ENCODE measurements at places on chromosomes 16 and 17. TPM values are rescaled to one million over a fixed set of nuclear protein-coding genes. Genes with fewer than 3 reads are reported as not detected.

DNA sequence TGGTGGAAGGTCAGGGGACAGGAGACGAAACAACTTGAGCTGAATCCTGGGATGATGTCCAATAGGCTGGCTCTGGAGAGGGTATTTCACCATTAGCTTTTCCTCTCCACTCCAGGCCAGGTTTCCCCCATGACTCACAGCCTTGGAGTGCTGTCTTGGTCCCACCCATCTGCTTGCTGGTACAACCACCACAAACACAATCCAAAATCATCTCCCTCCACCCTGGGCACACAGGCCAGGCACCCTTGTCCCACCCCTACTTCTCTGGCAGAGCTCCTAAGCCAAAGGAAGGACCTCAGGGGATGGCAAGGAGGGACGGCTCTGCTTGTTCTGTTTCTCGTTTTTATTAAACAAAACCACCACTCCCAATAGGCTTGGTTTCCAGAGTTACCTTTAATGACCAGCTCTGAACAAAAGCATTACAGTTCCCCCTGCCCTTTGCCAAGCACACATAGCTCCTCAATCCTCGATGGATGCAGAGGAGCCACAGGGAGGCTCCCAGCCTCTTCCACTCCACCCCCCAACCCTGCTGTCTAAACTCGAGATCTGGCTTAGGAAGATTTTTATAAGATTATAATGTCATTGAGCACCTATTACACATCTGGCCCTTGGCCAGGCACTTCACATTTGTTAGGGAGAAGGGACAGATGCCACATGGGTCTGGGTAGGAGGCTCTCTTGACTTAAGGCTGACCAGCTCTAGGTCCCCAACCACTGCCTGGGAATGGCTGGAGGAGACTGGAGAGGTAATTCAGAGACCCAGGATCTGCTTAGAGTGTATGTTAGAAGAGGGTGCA is 13.3 kb downstream of the CAVIN1 start:
- DNase-seq: no peak

DNA sequence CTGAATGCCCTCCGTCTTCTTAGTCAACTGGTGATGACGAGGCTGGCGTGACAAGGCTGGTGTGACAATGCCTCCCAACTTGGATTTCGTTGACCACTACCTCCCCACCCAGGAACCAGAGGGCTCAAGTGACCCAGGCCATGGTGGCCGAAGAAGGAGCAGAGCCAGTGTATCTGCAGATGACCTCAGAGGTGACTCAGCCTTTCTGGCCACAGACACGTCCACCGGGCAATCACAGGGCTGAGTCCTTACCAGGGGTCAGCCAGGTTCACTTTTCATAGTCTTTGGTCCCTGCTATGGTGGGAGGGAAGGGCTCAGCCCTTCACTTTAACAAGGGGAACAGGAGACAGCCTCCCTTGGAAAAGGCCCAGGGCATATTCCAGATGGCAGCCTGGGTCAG is 116.3 kb downstream of the MAF start:
- no peak for DNase-seq

NPIPA8 gene
- total RNA-seq: 0.39 TPM

DNA sequence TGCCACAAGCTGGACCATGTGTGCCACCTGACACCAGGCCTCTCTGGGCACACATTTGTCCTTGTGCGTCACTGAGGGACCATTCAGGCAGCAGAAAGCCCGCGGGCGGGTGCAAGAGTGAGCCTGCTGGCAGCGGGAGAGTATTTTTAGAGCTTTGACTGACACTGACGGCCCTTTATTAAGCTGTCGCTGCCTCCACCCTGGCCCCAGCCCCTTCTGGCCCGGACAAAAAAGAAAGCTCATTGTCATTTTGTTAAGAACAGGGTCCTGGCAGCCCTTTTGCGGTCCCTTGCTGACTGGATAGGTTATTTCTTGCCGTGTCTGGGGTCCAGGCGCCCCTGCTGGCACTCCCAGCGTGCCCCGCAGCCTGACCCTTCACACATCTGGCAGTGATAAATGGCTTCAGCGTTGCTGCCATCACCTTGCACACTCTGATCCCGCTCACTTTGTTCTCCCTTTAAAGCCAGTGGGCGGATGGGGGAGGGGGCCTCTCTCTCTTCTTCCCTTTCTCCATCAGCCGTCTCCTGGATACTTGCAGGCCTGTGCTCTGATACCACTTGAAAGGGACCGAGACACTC is 78.4 kb upstream of the NKD1 start:
- DNase-seq: no peak

DNA sequence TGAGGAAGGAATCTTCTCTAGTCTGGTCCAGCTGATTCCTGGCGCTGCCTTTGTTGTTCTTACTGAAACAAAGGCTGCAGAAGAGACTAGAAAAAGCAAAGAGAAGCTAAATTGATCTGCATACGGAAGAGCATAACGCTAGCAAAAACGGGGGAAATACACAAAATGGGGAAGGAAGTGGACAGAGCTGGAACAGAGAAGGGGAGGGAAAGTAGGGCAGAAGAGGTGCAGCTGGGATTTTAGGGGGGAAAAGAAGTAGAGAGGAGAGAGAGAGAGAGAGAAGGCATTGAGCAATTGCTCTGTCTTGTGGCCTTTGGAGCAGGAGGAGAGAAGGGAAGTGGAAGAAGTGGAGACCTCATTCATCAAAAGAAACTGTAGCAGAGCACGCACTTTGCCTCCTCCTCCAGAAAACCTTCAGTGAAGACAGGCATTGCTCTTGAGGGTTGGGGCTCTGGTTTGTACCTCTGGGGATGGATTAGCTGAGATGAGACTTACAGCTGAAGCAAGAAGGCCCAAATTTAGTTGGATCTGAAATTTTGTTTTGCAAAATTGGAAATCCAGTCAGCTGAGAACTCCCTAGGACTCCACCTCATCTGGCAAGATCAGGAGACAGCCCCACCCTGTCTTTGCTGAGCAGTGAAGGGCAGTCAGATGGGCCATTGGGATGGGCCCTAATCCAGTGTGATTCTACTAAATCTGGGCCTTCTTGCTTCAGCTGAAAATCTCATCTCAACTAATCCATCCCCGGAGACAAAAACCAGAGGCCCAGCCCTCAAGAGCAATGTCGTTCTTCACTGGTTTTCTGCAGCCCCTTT is 55.8 kb downstream of the CDRT4 start:
- no peak for DNase-seq

DNA sequence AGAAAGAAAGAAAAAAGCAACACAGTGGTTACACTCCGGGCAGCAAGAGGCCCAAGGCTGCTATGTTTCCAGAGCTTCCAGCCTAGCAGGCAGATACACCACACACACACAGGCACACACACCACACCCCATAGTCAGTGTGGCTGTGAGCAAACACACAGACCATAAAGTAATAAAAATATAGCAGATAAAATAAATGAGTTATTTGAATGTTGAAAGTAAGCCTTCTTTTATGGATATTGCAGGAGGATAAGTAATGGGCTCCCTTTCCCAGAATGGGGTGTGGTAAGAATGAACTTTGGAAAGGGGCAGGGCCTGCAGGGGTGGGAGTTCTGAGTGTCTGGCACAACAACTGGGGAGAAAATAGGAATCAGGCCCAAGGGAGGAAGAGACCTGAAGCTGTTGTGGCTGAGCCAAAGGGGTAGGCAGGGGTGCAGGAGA is 4.8 kb upstream of the CDK5RAP3 start:
- no peak for DNase-seq

- DNase-seq: no peak
Observed at GRCh38 chr17:49694847-49695697, 12.7 kb downstream of the SLC35B1 start.

TMEM238L gene
- total RNA-seq: not detected

DNA sequence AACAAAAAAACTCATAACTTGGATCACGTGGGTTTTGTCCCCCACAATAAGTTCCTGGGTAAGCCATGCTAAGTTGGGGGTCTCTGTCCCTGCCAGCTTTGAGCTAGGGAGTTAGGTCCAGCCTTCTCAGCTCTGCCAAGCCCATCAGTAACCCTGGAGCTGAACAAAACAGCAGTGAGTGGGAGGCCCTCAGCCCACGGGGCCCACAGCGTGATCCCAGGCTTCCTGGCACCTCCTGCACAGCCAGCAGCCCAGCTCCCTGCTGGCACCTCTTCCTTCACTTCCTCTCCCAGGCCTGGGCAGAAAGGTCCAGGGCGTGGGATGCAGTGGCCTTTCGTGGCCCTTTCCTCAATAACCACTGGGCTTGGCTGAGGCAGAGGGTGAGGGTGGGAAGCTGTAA is 35.5 kb upstream of the CDC42EP4 start:
- no peak for DNase-seq

- no peak for DNase-seq
Observed at GRCh38 chr17:45823598-45823997, 21.1 kb upstream of the SPPL2C start.

C16orf54 gene
- total RNA-seq: not detected

C17orf50 gene
- not detected for total RNA-seq

KDM6B gene
- 53.7 TPM for total RNA-seq

- no peak for DNase-seq
Observed at GRCh38 chr17:15269780-15270089, 4.6 kb upstream of the PMP22 start.

DNA sequence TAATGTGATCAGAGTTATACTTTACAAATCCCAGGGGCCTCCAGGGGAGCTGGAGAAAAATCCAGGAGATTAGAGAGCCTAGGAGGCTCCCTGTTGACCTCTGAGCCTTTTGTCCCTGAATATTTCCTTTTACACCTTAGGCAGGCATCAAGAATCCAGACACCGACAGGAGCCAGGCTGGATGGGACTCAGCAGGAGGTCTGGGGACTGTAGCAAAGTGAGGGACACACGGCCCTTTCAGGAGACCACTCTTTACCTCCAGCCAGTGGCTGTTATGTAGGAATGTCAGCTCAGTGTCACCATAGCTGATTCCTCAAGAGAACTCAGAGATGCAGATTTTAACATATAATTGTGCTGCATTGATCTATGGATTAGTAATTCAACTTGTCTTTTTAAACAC is 198.4 kb downstream of the SHISA9 start:
- DNase-seq: no peak

DNA sequence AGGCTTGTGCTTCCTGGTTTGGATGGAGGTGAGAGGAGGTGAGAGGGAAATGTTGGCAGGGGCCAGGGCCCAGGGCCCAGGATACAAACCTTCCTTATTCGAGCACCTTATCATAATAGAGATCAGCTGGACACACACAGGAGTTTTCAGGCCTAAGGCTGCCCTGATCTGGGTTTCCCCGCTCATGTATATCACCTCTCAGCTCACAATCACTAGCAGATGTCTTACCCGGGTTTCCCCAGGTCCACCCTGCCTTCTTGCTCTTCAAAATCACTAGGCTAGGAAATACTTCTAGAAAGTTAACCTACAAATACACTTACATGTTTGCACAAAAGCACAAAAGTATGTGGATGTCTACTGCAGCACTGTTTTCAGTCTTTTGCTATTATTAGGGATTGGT is 4.2 kb downstream of the HSPB9 start:
- DNase-seq: no peak

GNG13 gene
- not detected for total RNA-seq
